ENCODE measurements at places on chromosomes 13 and 19.
A peak's percentile ranks its signal among the peaks of the same experiment; 100 is the strongest.

DNA sequence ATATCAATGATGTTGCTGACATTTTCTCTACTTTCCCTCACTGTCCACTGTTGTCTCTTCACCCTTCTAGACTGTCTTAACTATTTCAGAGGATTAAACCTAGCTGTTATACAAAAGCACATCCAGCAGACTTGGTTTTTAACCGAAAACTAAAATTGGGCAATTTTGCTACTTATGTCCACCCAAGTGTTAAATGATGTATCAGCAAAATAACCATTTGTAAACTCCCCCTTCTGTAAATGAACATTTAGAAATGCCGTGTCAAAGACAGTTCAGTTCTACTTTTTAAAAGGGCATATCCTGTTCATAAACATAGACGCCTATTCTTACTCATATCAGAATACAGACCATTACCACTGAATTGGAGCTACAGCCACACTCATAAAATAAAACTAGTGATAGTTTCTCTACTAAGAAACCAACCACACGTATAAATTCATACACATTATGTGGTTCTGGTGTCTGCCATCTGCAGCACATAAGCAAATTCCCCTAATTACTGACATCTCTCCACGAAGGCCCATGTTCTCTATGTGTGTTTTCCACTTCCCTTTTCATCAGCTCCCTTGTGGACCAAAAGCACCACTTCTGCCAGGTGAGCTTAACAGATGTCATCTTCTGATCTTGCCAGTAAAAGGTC is 1091.8 kb downstream of the PCDH9 start:
- DNase-seq: no peak

- DNase-seq: no peak
Observed at GRCh38 chr13:113273851-113274590, 23.0 kb upstream of the LAMP1 start.

DNA sequence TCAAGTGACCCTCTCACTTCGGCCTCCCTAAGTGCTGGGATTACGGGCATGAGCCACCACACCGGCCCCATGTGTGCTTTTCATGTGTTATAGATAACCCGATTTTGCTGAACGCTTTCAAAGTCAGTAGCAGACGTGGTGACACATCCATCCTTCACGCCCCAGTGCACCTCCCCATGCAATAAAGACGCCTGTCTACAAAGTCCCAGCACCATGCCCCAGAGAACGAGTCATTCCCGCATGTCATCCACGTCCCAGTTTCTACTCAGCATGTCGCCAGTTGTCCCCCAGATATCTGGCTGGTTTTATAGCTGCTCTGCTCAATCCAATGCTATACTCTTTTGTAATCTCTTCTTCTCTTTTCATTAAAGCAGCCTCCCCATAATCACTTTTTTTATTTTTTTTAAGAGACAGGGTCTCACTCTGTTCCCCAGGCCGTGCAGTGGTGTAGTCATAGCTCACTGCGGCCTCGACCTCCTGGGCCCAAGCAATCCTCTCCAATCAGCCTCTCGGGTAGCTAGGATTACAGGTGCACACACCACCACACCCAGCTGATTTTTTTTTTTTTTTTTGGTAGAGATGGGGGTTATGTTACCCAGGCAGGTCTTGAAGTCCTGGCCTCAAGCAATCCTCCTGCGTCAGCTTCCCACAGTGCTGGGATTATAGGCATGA is 42.5 kb downstream of the DNM2 start:
- DNase-seq: no peak

DNA sequence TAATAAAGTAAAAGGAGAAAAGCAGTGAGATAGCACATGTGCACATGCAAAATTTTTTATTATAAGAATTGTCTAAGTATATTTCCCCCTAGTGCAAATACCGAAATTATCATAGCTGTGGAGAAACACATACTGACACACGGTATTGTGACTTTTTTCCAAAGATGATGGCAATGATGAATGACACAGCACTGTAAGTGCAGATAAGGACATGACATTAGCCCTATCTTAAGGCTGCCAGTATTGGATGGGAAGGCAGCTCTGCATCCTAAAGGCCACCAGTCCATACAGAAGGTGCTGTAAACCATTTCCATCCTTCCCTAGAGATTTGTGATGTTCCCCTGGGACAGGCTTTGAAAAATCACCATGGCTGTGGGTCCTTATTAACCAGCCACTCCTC is 11.5 kb upstream of the MICU2 start:
- DNase-seq: no peak

DNA sequence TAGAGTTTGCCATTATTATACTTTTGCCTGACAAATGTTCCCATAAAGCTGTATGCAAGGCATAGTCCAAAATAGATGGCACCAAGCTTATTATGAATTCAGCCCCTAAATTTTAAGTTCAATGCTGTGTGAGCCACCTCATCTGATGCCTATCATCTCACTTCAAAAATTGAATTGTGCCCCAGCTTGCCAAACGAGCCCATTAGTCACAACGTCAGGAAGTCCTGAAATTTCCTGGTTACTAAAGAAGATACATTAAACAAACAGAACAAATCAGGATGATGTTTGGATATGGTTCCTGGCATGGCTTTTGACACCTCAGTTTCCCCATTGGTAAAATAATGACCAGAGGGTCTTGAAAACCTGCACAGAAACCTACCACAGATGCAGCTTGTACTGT is 147.5 kb upstream of the SOX21 start:
- no peak for DNase-seq

- no peak for DNase-seq
Observed at GRCh38 chr13:26473571-26474230, 83.8 kb upstream of the WASF3 start.

- DNase-seq: no peak
Observed at GRCh38 chr19:508204-509150, 1.2 kb downstream of the TPGS1 start.

GRCh38 chr19:41309180-41310032 is 566 bp upstream of the CCDC97 start:
- no peak for DNase-seq

GRCh38 chr13:60282186-60282585 is 114.8 kb upstream of the TDRD3 start:
- no peak for DNase-seq

GRCh38 chr13:32428581-32429432 is 877 bp upstream of the N4BP2L1 start:
- no peak for DNase-seq

GRCh38 chr13:50948601-50949000 is 39.0 kb downstream of the RNASEH2B start:
- no peak for DNase-seq

- DNase-seq: no peak
Observed at GRCh38 chr19:11111771-11112144, 22.5 kb downstream of the LDLR start.

- DNase-seq: peak; percentile 22
Observed at GRCh38 chr13:40026174-40026585, 370.7 kb downstream of the COG6 start.

DNA sequence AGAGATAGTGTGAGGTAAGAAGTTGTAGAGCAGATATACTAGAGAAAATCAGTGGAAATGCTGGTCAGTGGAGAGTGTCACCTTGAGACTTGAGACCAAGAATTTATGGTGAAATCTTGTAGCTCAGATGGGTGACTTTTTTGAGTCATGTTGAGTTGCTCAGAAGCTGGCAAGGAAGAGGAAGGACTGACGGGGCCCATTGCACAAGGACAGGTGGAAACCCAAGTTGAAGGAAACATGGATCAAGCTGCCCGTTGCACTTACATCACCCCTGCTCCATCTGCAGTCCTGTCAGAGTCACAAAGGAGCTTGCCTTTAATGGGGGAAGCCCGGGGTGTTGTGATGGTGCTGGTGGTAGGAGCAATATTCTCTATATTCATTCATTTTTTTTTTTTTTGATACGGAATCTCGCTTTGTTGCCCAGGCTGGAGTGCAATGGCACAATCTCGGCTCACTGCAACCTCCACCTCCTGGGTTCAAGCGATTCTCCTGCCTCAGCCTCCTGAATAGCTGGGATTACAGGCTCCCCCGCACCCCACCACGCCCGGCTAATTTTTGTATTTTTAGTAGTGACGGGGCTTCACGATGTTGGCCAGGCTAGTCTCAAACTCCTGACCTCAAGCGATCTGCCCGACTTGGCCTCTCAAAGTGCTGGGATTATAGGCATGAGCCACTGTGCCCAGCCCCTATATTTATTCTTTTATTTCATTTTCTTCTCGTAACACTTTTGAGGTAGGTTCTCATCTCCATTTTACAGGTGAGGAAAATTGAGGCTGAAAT is 27.4 kb downstream of the UBAC2 start:
- no peak for DNase-seq

DNA sequence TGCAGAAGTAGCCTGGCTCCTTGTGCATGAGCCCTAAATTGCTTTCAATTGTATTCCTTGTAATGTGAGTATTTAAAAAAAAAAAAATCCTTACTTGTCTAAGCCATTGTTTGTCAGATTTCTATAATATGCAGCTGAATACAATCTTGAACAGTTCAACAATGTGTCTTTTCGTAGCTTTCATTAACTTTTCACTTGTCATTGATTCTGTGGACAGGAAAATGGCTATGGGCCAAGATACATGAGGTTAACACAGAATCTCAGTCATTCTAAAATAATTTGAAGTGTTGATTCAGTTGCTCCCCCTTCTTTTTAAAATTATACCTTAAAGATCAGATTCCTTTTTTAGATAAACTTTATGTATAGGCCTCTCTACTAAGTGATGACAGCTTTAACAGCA is 395.8 kb upstream of the KLF12 start:
- no peak for DNase-seq

- DNase-seq: no peak
Observed at GRCh38 chr13:85541476-85541875, 257.7 kb downstream of the SLITRK6 start.

DNA sequence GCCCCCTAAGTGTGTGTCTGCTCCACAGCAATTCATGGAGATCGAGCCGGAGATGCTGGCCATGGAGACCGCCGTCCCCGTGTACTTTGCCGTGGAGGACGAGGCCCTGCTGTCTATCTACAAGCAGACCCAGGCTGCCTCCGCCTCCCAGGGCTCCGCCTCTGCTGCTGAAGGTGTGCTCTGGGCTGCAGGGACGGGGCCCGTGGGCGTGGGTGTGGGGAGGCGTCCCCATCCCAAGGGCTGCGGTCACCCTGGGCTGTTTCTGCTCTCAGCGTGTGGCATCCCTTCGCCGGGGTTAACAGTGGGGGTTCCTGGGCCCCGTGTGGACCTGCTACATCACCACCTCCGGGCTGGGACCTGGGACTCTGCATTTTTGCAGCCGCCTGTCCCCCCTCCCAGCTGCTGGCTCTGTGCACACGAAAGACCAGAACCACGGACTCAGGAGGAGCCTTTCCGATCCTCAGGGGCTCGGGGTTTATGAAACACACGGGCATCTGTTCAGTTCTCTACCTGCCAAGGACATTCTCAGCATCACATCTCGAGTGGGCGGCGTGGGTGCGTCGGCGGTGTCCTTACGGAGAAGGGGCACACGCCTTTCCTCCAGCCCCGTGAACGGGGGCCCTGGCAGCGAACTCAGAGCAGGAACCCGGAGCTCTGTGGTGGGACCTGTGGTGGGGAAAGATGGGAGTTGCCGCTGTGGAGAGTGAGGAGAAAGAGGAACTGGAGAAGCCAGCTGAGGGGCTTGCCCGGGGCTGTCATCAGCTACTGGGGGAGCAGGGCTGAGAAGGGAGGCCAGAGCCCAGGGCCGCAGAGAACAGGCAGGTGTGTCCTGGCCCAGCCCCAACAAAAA is 7.8 kb downstream of the NCLN start:
- no peak for DNase-seq

DNA sequence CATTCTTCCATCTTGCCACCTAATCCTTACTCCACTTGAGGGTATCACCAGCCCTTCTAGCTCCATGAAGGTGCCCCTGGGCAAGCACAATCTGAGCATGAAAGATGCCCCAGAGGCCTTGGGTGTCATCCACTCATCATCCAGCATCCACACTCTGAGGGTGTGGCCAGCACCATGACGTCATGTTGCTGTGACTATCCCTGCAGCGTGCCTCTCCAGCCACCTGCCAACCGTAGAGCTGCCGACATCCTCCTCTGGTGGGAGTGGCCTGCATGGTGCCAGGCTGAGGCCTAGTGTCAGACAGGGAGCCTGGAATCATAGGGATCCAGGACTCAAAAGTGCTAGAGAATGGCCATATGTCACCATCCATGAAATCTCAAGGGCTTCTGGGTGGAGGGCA is 3.1 kb upstream of the KLK3 start:
- no peak for DNase-seq

- no peak for DNase-seq
Observed at GRCh38 chr13:89695343-89696257, 1651.9 kb upstream of the MIR17HG start.

GRCh38 chr19:11931051-11931450 is 6.1 kb downstream of the ZNF700 start:
- DNase-seq: no peak

DNA sequence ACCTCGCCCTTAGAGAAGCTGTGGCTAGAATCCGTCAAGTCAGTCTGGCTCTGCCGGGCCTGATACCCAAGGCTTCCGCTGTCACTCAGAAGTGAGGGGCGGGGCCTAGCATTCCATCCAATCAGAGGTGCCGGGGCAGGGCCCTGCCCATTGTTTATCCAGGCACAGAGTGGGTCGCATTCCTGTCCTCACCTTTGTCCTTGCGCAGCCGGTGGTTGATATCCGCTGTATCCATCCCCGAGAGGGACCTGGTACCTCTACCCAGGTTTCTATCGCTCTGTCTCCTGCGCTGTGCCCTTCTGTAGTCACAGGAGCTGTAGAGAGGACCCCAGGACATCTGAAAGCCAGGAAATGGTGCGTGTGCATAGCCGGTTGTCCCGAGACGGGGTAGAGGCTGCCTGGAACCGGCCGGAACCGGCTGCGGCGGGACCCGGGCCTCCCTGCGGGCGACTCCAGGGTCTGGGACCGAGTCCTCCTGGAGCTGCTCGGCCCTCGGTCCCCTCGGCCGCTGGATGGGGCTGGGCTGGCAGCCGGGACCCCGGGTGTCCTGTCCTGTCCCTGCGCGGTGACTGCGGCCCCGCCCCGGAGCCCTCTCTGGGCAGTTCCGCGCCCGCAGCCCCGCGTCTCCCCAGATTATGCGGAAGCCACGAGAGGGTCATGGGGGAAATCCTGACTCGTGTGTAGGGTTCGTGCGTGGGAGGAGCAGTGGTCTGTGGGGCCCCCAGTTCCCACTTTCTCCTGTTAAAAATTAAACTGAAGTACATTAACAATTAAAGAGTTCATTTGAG is at the start of gene ZNF763:
Gene ZNF763 (plus strand): TSS at position 183 of the 788 bp plus-strand sequence. CDS start 169 bp downstream, at position 352.
- DNase-seq: peak; percentile 83

GRCh38 chr13:97205982-97206381 is 16.2 kb upstream of the MBNL2 start:
- DNase-seq: no peak

GRCh38 chr19:5850743-5851293 is 431 bp downstream of the FUT3 start:
- no peak for DNase-seq

DNA sequence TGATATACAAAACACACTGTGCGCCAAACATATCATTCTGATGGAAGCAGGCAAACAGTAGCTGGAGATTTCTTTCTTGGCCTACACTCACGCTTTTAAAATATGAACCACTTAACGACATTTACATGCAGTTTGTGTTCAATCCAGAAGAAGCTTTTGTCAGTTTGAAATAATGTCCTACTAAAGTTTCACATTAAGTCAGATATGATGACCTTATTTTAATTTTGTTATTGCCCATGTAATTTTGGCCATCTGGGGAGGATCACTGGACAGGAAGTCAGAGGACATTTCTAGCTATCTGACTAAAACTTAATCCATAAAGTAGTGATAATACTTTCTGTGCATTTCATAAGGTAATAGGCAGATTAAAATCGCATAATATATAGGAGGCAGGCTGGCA is 98.1 kb downstream of the DCLK1 start:
- no peak for DNase-seq

GRCh38 chr13:94239135-94239534 is 240.3 kb downstream of the DCT start:
- DNase-seq: peak; percentile 33

- DNase-seq: no peak
Observed at GRCh38 chr13:76226941-76227340, 590.8 kb downstream of the LMO7 start.

- DNase-seq: no peak
Observed at GRCh38 chr13:26168237-26168814, 53.8 kb downstream of the RNF6 start.
